BJ (cell line): ENCODE measurements at places on chromosomes 3 and 15. TPM values are rescaled to one million over a fixed set of nuclear protein-coding genes. Genes with fewer than 3 reads are reported as not detected.

DNA sequence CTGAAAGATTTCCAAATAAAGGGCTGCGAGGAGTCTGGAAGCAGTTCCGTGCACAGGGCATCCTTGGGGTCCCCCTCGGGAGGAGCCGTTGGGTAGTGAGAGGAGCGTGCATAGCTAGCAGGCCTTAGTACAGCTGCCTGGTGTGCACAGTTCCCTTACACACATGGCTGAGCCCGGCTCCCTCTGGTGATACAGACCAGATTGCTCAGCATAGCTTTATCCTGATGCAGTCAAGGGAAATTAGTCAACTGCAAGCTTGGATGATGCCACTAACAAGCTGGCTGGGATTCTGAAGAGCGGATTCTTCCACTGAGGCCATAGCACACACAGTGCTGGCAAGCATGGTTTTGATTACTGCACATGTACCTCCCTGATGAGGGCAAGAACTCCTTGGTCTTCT, 349.4 kb downstream of the LRTM1 start:
- no peak for DNase-seq

- DNase-seq, result no peak
Measured at GRCh38 chr3:160796089-160796812, 40.2 kb downstream of the PPM1L start.

- no peak for DNase-seq
Measured at GRCh38 chr3:196585044-196585757, 16.7 kb downstream of the FBXO45 start.

DNA sequence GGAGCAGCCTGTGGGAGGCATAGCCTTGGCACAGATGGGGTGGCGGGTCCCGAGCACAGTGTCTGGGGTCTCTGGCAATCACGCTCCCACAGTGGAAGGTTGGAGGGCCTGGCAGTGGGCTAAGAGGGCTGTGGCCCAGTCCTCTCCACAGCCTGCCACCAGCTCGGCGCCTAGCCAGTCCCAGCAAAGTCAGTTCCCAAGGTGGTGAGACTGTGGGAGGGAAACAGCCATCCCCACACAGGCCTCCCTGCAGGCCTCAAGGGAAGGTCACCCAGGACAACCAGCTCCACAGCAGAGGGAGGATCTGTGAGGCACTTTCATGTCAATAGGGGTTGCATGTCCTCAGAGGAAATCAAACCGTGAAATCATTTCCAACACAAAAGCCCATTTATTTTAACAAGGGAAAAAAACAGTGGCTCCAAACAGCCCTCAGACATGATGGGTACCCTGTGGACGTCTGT, 27.6 kb upstream of the LIMD1 start:
- DNase-seq, result no peak

DNA sequence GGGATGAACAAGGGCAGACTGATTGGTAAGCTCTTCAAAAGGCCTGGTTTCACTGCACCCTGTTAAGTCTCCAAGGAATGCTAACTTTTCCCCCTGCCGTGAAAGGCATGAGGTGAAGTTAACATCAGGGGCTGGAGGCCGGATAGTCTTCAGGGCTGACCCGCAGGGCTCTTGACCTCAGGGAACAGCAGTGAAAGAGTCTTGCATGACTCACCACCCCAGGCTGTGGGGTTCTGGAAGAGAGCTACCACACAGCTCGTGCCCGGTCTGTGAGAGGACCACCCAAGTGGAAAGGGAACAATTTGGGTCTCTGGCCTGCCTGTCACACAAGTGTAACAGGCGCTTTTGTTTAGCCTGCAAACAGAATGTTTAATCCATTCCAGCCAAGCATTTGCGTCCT, 504.9 kb downstream of the EDEM1 start:
- DNase-seq, result no peak

DNA sequence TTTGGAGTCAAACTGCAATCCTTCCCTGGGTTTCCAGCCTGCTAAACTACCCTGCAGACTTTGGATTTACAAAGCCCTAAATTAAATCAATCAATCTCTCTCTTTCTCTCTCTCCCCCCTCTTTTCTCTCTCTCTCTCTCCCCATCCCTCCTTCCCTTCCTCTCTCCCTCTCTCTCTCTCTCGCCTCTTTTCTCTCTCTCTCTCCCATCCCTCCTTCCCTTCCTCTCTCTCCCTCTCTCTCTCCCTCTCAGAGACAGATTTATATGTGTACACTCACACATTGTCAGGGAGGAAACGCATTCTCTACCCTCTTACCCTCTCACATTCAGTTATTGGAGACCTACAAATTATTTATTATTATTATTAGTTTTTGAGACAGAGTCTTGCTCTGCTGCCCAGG, 47.0 kb downstream of the GRK7 start:
- DNase-seq, result no peak

GRCh38 chr3:189053322-189053721, 118.4 kb upstream of the TPRG1 start:
- no peak for DNase-seq

DNA sequence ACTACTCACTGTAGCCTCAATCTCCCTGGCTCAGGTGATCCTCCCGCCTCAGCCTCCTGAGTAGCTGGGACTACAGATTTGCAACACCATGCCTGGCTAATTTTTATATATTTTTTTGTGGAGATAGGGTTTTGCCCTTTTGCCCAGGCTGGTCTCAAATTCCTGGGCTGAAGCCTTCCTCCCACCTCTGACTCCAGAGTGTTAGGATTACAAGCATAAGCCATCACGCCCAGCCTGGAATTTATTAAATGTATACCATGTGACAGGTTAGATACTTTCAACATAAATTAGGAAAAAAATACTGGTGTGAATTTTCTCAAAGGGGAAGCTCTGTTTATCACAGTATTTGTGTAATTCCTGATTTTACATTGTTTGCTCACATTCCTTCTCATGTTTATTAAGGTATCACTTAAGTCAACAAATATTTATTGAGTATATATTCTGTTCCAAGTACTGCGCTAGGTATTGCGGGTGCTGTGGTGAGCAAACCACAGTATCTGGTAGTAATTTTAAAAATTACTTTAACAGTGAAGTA, 24.8 kb downstream of the PPP4R2 start:
- DNase-seq, result no peak

Gene AQR
- polyA plus RNA-seq, result 15.3 and 24.7 TPM in 2 replicates

Gene EHHADH
- 5.2 and 6.0 TPM in 2 replicates for polyA plus RNA-seq

Gene RASGRP1
- polyA plus RNA-seq, result 4.2 and 4.3 TPM in 2 replicates

Gene CHRNA7
- 0.05 and 0.10 TPM in 2 replicates for polyA plus RNA-seq

Gene FBXO40
- not detected in 2 replicates for polyA plus RNA-seq
